ENCODE measurements at places on chromosomes 7 and 10.

DNA sequence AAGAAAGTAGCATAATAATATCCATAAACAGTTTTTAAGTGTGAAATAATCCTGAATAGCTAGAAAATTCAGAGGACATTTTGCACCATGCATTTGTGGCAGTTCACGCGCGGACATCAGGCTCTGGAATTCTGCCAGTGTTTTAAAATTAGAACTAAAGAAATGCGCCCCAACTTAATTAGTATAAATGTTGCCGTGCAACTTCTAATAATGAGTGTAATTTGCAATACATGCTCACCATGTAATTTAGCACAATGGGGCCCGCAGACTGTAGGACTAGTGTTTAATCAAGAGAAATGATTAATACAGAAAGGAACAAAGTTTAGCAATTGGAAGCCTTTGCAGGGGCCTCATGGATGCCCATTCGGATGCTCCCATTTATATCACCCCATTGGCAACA is 96.6 kb downstream of the PTPRE start:
- no peak for DNase-seq

DNA sequence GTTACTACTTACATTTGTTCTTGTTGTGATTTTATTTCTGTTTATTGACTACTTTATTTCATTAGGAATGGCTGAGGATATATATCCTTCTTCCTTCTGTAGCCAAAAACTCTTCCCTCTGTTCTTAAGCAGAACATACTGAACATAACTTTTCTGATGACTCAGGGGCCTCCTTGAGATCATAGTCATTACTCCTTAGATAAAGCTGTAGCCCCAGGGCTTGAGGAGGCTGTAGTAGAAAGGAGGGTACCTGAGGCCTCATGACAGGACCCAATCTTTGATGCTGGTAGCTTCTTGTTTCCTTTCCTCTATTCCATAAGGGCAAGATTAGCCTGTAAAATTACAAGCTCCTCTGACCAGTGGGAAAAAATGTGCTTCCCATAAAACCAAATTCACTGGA is 41.2 kb upstream of the FGFR2 start:
- DNase-seq, result no peak

GRCh38 chr7:44755698-44756627 is 7.3 kb downstream of the ZMIZ2 start:
- DNase-seq, result no peak

DNA sequence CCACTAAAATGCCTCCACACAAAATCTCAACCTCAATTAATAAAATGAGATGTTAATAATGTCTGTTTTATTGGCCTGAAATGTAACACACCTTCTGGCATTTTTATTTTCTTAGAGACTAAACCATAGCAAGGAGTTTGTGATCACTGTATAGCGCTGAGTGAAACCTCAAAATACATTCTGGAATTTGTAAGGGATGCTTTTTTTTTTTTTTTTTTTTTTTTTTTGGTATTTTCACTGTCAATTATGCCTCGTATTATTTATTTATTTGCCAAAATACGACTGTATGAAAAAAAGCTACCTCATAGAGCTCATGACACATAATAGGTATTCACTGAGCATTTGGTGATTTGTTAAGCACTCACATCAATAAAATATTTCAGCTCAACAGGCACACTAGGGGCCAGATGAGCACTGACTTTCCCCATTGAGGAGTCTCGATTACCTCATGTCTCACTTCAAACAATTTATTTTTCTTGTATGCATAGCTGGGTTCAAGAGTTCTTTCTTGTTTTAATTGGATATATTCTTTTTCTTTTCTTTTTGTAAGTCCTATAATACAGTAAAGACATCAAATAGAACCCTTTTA is 36.5 kb downstream of the SEMA3C start:
- DNase-seq, result no peak

- DNase-seq, result no peak
Measured at GRCh38 chr10:60820093-60820754, 41.9 kb downstream of the CDK1 start.

DNA sequence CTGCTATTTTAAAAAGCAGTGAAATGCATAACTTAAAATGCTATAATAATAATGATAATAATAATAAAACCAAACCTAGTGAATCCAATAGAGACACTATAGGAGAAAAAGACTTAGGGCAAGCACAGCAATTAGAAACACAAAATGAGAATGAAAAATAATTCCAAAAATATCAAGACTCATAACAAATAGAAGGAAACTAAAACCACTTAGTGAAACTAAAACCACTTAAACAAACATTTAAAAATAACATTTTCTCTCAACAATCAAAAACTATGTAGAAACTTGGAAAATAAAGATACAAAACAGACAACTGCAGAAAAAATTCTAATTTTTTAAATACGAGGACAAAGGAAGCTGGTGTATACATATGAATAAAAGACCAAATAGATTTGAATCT is 655.2 kb upstream of the NRG3 start:
- DNase-seq, result no peak

DNA sequence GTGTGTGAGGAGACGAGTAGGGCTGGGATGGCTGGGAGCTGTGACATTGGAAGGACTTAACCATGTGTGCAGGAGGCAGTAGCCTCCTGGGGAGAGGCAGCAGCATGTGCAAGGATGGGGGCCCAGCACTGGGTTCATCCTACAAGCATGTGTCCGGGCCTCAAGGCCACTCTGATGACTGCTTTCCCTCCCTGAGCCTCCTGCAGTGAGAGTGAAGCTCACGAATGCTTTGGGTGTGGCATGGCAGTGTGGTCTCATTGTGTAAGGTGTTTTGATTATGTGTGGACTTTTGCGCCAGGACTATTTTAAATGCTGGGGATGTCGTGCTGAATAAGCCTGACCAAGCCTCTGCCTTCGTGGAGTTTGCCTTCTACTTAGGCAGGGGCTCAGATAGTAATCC is 122.0 kb upstream of the INSYN2A start:
- DNase-seq, result no peak

GRCh38 chr10:99834410-99834809 is 52.0 kb downstream of the ABCC2 start:
- no peak for DNase-seq

DNA sequence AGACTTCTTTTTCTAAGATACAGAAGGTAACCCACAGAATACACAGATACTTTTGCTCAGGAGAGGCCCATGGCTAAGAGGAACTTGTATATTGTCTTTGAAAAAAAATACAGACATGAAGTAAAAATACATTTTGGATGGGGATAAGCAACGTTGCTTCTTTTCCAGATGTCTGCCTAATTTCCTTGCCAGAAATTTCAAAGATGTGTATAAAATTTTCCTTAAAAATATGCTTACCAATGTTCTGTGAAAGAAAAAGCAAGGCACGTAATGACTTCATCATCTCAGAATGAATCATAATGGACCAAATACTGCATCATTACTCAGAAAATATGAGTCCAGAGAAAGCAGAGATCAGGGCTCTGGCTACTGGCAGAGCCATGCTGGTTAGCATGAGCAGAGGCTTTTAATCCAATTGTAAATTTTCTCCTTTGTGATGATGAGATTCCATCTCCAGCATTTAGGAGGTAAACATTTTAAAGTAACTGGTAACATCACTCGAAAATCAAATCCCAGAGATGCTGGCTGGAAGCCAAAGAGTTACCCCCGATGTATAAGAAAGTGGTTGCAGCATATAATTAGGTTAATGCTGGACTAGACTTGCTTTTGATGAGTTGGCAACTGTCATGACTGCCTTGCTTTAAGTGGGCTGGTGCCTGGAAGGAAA is 272.5 kb downstream of the SEMA3A start:
- DNase-seq, result no peak

DNA sequence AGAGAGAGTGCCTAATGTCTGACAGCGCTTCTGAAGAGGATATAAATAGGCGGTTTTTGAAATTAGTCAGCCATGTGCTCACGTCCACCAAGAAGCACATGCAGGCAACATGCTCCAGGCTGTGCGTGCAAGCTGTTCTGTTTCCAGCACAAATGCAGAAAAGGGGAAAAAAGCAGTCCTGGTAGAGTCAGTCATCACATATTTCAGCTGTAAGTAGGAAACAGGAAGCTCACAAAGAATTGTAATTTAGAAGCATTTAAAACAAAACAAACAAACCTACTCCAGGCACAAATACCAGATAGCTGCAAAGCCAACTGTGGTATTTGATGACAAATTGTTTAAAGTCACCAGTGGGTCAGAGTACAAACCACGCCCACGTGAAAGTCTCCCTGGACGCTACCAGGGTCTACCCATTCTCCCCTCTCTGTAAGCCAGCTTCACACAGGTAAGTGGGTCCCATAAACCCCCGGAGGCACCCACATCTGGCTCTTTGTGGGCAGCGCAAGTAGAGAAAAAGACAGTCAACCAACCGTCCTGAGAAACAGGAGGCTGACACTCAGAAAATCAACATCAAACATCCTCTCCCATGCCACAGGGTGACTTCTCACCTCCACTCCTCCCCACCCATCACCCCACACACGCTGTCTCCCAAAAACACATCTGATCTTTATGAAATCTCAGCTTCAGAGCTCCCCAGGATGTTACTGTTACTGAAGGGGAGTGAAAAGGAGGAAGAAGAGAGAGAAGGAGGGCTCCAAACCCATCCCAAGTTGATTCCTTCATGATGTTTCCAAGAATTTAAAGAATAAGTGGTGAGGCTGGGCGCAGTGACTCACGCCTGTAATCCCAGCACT is 186.4 kb downstream of the FAM107B start:
- no peak for DNase-seq

DNA sequence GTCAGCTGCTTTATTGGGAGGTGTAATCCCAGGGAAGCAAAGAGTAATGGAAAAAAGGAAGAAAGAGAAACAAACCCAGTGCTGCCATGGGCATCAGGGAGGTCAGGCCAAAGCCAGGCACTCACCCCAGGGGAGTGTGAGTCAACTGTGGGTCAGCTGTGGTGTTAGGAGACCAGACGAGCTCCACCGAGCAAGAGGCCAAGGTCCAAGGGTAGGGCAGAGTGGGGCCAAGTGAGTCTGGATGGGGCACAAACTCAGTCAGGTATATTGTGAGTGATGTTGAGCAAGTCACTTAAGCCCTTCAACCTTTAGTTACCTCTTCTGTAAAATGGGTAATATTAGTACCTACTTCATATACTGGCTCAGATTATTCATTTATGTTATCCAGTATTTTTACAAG is 30.4 kb upstream of the CDK13 start:
- DNase-seq, result no peak

GRCh38 chr10:91681361-91682276 is 48.7 kb upstream of the PPP1R3C start:
- no peak for DNase-seq

- DNase-seq, result no peak
Measured at GRCh38 chr7:94374721-94375566, 19.8 kb upstream of the COL1A2 start.

DNA sequence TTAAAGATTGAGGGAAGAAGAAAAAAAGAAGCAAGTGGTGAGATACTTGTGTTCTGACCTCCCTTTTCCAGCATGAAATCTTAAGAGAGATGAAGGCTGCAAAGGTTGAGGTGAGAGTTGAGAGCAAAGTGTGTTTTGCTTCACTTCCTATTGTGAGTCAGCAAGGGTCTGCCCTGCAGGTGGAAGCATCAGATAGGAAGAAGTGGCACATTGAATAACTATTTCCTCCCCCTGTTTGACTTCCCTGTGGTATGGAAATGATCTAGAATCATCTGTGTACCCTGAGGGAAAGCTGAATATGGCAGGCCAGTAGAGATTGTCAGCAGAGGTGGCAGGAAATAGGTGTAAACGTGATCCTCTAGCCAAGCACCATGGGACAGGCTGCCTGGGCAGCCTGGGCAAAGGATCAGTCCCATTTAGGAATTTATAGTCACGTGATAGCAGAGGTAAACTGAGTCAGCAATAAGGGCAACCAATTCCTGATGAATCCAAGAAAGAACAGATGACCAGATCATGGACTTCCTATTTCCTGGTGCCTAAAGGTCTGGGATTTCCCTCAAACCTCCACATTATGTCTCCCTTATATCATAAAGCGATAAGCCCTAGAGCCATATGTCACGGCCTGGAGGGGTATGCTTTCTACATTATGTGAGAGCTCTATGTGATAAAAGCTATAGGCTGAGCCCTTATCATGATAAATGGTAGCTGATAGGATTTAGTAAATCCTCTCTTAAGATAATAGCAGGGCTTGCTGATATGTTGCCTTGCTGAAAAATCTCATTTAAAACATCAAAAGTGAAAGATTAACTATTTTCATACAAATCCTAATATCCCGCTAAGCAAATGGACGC is 287.0 kb downstream of the MDFIC start:
- no peak for DNase-seq

GRCh38 chr10:116671274-116671926 is 50.6 kb downstream of the PNLIPRP2 start:
- DNase-seq, result no peak

DNA sequence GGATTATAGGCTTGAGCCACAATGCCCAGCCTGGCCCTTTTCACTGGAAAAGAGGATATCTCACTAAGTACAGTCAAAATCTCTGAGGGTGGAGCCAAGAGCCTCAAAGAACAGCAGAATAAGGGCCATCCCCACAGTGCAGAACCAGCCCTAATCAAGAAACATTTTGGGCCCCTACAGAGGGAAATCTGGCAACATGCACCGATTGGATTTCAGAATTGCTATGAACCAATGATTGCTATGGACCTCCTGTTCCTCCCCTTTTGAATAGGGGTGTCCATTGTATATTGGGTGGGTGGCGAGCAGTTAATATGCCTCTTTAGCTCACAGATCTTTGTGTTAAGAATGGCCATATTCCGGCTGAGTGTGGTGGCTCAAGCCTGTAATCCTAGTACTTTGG is 42.7 kb downstream of the SKIDA1 start:
- DNase-seq, result no peak

DNA sequence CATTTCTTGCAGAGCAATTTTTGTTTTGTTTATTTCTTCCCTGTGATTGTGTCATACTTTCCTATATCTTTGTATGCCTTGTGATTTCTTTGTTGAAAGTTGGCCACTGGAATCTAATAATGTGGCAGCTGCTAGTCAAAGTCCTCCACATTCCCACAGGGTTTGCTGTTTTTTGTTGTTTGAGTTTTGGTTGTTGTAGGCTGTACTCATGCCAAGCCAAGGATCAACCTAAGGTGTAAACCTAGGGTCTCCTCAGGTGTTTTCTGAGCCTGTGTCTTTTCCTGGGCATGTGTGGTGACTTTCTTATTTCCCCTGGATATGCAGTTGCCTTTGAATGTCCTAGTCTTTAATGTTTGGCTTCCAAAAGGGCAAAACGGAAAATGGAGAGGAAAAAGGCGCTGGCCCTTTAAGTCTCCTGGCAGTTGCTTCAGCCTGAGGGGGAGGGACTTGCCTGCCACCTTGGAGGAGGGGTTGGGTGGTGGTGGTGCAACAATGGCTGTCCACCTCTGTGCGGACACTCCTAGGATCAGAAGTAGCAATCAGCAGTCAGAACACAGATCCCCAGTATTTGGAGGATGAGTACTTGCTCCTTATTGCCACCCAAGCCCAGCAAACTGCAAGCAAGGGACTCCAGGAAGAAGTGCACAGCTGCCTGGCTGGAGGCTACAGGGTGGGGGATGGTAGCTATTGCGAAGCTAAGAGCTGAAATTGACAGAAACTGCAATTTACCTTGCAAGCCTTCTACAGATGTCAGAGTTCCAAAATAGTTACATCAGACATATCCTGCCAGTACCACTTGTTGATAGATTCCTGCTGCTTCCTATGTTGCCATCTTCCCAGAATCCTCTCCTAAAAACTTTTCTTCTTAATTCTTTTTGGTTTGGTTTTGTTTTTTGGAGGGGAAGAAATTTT is 5.6 kb upstream of the ZNF518A start:
- no peak for DNase-seq

Data from omental fat pad (tissue), 4 donors.